CD4-positive, alpha-beta T cell treated with Interleukin-4 for 4 hours (primary cell): ENCODE measurements at places on chromosomes 12 and 14.

GRCh38 chr12:124898200-124898922 lies 16.1 kb downstream of the UBC start:
- DNase-seq = peak; percentile 63

DNA sequence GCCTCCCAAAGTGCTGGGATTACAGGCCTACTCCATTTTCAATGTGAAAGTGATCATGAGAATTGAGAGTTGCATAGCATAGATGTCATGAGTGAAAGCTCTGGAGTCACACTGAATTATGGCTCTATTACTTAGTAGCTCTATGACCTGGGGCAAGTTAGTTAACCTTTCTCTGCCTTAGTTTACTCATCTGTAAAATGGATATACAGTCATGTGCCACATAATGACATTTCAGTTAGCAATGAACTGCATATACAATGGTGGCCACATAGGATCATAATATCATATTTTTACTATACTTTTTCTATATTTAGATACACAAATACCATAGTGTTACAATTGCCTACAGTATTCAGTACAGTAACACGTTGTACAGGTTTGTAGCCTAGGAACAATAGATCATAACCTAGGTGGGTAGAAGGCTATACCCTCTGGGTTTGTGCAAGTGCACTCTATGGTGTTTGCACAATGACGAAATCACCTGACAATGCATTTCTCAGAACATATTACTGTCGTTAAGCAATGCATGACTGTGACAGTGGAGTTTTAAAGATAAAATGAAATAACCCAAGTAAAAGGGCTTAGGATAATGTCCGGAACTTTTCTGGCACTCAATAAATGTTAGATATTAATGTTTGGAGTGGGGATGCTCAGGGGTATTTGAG lies 53.1 kb downstream of the ZFYVE26 start:
- DNase-seq = no peak

- no peak for DNase-seq
Observed at GRCh38 chr12:107352347-107353081, 259.2 kb upstream of the CRY1 start.

GRCh38 chr14:37116933-37117849 lies 55.2 kb downstream of the SLC25A21 start:
- no peak for DNase-seq

GRCh38 chr14:104792101-104792884 lies 3.3 kb downstream of the AKT1 start:
- no peak for DNase-seq

- no peak for DNase-seq
Observed at GRCh38 chr14:105279642-105280361, 21.0 kb downstream of the BRF1 start.

DNA sequence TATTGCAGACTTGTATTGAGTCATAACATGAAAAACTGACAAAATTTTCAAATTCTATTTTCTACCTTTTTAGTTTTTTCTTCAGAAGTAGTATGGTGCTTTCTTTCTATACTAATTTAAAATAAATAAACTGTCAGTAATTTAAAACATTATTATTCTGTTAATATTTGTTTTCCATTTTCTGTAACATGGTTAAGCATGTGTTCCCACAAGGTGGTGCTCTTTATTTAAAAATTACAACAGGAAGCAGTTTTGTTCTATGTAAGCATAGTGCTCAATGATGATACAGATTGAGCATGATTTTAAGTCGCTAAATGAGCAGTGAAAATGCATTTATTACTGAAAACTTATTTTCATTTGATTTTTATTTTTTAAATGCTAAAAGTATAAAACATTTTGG lies 114.6 kb downstream of the PPFIA2 start:
- peak; percentile 29 for DNase-seq

DNA sequence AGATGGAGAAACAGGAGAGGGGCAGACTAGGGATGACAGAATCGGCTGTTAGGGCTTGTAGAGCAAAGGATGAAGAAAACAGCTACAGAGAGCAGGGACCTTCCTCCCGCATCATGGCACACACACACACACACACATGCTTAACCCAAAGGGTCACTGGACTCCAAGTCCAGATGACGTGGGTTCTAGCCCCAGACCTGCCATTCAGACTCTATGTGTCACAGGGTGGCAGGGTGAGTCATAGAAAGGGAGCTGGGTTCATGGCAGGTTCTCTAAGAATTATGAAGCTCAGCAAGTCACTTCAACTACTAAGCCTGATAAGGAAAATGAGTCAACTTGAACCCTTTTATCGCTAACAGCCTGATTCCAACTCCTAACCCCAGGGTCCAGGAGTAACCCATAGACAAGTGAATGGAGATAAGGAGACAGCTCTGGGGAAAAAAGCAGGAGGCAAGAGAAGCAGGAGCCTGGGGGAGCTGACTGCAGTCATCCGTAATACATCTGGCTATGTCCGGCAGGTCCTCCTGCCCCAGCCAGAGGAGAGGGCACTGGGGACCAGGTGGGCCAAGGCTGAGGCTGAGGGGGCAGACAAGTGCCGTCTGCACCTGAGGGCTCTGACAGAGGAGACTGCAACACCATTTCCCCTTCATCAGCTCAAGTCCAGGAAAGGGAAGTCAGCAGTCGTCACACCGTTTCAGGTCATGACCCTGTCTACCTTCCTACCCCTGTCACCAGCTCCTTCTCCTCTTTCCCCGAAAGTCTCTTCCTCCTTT lies 3.6 kb upstream of the TNFRSF1A start:
- peak; percentile 62 for DNase-seq

- DNase-seq = peak; percentile 15
Observed at GRCh38 chr14:22007363-22007762, 333.7 kb upstream of the OR4E1 start.

- DNase-seq = peak; percentile 5
Observed at GRCh38 chr14:59189091-59189785, 771 bp downstream of the DAAM1 start.

- DNase-seq = no peak
Observed at GRCh38 chr14:59069163-59069854, 119.2 kb upstream of the DAAM1 start.

DNA sequence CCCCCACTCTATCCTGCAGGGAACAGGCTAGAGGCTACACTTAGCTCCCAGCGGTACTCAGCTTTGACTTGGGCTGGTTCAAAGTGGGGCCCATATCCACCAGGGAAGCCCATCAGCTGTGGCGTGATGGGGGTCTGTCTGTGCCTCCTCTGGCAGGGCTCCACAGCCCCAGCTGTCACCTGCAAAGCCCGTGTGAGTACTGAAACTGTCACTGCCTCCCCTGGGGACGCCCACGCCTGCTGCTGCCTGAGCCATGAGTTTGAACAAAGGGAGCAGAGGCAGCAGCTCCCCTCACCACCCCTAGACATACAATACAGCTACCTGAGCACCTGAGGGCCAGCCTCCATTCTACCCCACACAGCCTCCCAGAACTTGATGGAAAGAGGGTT lies 5.0 kb downstream of the REM2 start:
- no peak for DNase-seq

GRCh38 chr14:91867316-91867988 lies at the start of gene TC2N:
Gene TC2N (minus strand): TSS chr14:91867536. CDS start chr14:91813769, 53,767 bp downstream.
- peak; percentile 83 for DNase-seq

GRCh38 chr12:24997970-24998582 lies 49.2 kb upstream of the BCAT1 start:
- DNase-seq = peak; percentile 23

DNA sequence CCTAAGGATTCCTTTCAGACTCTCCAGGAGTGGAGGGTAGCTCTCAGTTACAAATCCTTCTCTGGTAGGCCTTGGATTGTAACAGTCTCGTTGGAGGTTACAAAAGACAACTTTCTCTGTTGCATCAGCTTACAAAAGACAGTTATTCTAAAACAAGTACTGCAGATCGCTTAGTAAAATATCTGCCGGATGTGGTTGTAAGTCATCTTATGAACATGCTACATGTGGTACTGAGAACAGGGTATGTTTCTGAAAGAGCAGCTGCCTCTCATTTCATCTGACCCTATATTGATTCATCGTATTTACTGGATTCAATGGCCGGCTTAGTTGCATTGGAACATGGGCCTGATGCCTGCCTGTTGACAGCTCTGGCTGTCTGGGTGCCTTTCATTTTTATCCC lies 157.4 kb downstream of the PTCSC3 start:
- DNase-seq = peak; percentile 7

- no peak for DNase-seq
Observed at GRCh38 chr14:30227876-30228275, 300.2 kb upstream of the PRKD1 start.

DNA sequence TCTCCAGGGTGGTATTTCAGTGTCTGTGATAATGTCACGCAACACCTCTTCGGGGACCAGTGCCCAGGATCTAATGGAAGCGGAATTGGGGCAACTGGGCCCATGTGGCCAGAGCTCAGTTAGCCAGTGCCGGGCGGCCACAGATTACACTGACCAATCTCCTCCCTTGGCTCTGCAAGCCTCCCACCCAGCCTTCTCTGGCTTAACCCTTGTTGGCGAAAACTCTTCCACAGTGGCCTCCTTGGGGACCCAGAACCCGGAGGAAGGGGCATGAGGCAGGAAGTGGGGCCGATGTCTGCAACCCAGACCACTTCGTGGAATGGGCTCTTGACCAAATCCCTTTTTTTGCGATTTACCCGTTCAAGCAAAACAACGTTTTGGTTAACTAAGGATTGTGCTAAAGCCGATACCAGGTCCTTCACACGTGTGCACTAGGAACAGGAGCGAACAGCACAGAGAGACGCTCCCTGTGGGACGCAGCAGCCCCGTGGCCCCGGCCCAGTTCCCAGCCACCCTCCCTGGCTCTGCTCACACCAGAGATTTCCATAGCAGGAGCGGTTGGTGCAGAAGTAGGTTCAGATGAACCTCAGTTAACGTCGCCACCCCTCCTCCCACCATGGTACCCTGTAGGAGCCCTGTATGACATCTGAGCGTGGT lies 38.2 kb downstream of the SLC8B1 start:
- DNase-seq = no peak

GRCh38 chr12:6539314-6539682 lies 5.0 kb downstream of the GAPDH start:
- DNase-seq = no peak

DNA sequence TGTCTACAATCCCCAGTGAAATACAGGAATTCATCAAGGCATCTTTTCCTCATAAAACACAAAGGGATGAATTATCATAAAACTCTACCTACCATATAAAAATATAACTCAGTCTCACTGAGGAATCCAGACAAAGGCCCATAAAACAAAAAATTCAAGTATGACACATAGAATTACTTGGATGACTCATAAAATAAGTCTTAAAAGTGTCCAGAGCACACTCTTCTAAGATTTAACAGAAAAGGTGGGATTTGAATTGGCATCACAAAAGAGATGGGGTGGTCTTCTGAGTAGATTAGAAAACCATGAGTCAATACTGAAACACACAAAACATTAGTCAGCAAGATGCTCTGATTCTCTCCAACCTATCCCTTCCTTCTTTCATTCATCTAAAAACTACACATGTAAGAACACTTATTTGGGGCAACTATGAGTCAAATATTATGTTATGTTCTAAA lies 202.7 kb upstream of the GARIN6 start:
- DNase-seq = no peak

DNA sequence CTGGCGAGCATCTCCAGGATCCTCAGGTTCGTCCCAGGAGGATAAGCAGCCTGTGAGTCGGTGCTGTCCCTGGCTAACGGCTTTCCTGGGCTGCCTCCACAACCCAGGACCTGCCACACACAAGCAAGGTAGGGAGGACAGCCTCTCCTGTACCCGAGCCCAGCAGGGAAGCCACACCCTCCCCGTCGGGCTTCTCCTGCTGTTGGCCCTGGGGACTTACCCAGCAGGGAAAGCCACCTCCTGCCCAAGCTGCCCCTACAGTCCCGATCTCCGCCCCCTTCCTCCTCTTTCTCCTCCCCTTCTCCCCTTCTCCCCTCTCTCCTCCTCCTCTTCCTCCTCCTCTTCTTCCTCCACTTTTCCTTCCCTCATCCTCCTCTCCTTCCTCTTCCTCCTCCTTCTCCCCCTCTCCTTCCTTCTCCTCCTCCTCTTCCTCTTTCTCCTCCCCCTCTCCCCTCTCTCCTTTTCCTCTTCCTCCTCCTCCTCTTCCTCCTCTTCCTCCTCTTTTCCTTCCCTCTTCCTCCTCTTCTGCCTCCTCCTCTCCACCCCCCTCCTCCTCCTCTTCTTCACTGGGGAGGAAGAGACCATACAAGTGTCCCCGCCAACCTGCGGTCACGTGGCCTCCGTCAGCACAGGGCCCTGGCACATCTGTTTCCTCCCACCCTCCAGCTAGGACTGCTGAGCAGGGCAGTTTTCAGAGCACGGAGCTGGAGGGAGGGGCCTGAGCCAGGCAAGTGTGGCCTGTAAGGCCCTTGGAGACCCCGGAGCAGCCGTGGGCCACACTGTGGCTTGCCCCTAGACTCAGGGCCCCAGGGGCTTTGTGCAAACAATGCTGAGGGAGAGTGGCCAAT lies 17.3 kb upstream of the RFLNA start:
- DNase-seq = no peak

DNA sequence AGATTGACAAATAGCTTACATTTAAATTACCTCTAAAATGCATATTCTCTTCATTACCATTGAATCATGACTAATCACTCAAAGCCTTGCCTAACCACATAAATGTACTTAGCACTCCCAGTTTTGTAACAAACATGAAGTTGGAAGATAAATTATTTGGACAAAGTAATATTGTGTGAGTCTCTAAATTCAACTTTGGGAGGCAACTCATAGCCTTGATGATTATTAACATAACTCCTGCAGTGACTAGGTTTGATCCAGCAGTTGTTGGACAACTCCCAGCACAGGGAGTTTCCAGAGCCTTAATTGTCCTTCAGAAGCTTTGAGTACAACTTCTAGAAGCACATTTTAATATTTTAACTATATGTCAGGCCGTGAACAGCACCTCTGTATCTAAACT lies 153.4 kb upstream of the PDZRN4 start:
- DNase-seq = no peak

- DNase-seq = no peak
Observed at GRCh38 chr14:55116246-55117030, 12.6 kb upstream of the LGALS3 start.

DNA sequence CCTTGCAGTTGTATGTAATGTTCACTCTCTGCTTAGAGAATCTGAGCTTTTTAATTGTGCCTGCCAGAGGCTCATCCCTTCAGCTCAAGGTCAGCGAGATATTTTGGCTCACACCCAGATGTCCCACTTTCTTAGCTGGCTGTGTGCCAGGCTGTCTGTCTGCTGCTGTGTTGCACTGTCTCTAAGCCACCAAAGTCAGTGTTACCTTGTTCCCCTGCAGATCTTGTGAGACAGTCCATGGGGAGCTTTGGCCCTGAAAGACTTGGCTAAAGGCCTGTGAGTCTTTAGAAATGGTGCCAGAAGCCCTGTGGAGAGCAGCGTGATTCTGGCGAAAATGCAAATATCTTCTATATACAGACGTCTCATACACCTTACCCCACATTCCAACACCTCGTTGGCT lies 293.7 kb downstream of the TTC6 start:
- no peak for DNase-seq

GRCh38 chr12:12723149-12723680 lies 6.0 kb downstream of the CDKN1B start:
- DNase-seq = no peak
